Type B pancreatic cell (in vitro differentiated cells): ENCODE measurements at places on chromosomes 13 and 19.
A peak's percentile ranks its signal among the peaks of the same experiment; 100 is the strongest.

DNA sequence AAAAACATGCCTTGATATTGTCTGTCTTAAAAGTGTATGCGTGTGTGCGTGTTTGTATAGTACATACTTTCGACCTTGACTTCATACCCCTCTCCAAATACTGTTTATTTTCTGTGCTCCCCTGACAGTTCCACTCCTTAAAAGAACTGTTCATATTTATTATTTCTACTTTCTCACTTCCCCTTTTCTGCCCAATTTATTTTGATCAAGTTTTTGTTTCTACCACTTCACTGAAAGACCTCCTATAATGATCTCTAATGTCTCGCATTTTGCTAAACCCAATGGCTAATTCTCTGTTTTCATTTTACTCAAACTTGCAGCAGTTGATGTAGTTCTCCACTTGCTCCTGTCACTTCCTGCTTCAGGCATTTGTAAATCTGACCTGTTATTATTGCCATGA is 426.1 kb upstream of the KLF12 start:
- no peak for DNase-seq
- H3K27me3 ChIP-seq = no peaks in the 10 kb centered on the region
- H3K4me1 ChIP-seq = peaks cover 18% of the 10 kb centered on the region
- H3K36me3 ChIP-seq = peaks cover 10% of the 10 kb centered on the region

DNA sequence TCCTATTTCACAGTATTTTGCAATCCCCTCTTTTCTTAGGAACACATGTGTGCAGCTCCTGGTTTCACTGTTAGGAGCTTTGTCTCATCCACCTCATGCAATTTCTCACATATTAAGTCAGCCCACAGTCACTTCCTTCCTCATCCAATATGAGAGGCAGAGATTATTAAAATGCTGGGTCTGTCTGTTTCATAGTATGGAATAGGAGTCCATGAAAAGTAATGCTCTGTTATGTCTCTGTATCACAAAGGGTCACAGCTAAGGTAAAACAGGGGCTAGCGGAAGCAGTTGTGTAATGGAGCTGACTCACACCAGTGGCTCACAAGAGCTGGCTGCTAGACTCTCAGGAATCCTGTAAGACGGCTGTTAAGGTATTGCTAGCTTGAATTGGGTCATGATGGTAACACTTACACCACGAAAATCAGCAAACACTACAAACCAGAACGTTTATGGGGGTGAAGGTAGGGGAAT is 216.5 kb downstream of the EFNB2 start:
- H3K4me3 ChIP-seq = no peak overlapping the region
- no peaks in the 10 kb centered on the region for H3K4me1 ChIP-seq
- H3K27me3 ChIP-seq = no peaks in the 10 kb centered on the region
- H3K27ac ChIP-seq = no peak overlapping the region
- H3K36me3 ChIP-seq = peaks cover 12% of the 10 kb centered on the region
- no peak for DNase-seq

DNA sequence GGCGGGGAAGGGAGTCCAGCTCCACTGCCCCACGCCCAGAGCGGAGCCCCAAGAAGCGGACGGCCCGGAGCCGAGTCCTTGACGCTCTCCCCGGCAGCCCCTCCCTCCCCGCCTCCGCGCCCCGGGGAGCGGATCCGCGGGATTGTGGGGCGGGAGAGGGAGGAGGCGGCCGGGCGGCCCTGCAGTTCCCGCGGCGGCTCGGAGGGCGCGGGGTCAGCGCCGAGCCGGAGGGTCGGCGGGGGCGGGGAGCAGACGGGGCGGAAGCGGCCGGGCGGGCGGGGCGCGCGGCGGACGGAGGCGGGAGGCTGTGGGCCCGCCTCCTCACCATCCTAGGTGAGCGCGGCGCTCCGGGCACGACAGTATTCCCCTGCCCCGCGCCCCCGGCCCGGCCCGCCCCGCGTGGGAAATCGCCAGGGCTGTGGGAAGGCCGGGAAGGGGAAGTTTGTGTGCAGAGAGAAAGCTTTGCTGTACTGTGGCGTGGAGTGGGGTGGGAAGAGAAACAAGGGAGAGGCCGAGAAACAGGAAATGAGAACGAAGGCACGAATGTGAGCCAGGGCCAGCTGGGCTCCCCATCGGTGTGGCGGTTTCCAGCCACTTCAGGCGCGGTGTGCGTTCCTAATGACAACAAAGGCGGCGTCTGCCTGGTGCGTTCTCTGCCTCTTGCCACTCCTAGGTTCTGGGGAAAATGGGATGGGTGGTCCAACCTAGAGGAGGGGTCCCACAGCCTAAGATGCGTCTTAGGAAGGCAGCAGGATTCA is 1.3 kb upstream of the KLF12 start:
- peak overlapping the region; percentile 73 for H3K4me3 ChIP-seq
- H3K36me3 ChIP-seq = no peaks in the 10 kb centered on the region
- peaks cover 3% of the 10 kb centered on the region for H3K27me3 ChIP-seq
- peak; percentile 88 for DNase-seq

- no peak overlapping the region for H3K27ac ChIP-seq
- H3K27me3 ChIP-seq = no peaks in the 10 kb centered on the region
- peaks cover 14% of the 10 kb centered on the region for H3K4me1 ChIP-seq
- no peak overlapping the region for H3K4me3 ChIP-seq
Measured at GRCh38 chr19:14409146-14410023, 9.8 kb downstream of the DDX39A start.

- no peak overlapping the region for H3K27ac ChIP-seq
- H3K27me3 ChIP-seq = peaks cover 5% of the 10 kb centered on the region
- H3K36me3 ChIP-seq = no peaks in the 10 kb centered on the region
- peak; percentile 39 for DNase-seq
Measured at GRCh38 chr13:32857077-32857476, 159.1 kb upstream of the KL start.
